ENCODE measurements at places on chromosomes 7 and 10.

DNA sequence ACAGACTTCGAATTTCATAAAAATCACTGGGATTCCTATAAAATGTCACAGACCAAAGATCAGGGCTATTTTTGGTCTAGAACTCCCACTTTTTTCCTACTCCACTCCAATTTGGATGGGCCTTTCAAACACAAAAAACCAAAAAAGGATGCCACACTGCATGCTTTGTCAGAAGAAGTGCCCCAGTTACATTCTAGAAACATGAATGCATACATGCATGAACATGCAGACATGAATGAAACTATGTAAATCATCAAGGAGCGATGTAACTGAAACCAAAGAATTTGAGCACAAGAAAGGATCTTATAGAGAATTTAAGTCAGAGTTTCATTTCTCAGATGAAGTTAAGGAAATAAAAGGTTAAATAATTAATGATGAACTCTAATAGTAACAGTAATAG lies 31.8 kb upstream of the FAM133B start:
- DNase-seq: no peak

- no peak for DNase-seq
Observed at GRCh38 chr7:24025094-24025493, 258.9 kb upstream of the NPY start.

DNA sequence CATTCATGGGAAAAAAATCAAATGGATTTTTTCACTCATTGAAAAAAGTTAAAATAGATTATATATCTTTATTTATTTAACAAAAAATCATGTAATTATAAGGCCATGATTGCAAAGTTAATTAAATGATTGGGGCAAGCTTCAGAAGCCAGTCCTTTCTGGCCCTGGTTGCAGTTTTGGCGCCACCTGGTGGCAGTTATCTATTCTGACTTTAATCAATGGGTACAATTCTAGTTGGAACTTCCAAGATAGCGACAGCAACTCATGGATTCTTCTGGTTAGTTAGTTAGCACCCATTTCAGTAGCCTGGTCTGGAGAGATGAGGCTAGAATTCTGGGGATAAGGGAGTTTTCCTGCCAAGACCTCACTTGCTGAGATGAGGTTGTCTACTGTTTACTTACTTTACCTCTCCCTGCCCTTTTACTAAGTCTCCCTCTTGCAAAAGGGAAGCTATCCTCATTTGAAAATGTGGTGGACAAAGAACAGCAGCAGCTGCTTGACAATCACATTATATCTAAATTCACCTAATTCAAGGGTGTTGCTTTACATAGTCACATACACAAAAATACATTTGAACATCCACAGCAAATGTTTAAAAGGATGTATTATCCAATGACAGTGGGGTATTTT lies 42.3 kb downstream of the NOC3L start:
- DNase-seq: peak; percentile 55

GRCh38 chr7:157125376-157126223 lies 13.1 kb upstream of the UBE3C start:
- no peak for DNase-seq

DNA sequence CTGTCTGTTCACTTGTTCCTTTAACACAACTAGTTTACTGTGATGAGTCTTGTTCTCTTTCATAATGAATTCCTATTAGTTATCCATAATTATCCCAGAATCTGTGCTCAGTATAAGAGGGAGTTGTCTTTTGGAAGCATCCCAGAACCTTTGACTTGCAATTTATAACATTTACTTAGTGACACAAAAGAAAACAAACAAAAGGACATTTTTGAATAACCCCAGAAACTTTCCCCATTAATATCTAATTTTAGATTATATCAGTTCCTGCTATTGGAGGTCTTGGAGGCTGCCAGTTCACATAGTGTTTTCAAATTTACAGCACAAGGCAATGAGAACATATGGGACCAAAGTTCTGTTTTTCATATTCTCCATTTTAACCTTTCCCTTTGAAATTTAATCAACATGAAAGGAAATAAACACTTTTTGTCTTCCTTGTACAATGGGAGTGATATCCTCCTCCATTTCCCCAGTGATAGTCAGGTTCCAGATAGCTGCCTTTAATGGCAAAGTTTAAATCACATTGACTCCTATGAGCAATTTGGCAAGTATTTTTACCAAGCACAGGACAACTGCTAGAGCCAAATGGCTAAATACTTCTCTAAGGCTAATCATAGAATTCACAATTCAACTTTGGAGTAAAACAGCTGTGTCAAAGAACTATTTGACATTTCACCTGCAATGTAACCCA lies 37.1 kb upstream of the GNAT3 start:
- DNase-seq: no peak

DNA sequence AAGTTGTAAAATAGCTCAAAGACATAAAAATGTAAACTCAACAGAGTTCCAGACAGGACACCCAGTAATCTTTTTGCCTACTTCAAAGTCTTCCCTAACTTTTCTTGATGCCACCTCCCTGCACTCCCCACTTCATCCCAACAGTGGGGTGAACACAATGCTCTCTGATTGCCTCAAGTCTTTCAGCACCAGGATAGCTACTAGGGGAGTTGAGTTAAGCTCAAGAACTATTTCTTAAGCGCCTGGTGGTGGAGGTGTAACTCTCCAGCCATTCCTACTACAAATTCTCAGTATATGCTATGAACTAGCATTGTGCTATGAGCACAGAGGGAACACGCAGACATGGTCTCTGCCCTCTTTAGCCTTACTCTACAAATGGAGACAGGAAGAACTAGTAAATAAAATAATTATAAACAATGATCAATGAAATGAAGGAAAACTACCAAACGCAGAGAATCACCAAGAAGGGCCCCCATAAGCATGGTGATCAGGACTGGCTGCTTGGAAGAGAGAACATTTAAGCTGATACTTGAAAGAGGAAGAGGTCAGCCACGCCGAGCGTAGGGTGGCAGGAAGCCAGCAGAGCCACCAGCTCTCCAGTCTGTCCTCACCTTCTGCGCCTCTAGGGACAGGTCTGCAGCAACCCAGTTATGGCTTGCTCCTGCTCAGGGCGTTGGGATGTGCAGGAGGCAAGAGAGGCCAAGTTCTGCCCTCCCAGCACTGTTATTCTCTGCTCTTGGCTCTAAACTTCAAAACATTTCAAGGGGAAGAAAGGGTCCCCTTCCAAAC lies 16.7 kb upstream of the FRA10AC1 start:
- DNase-seq: no peak

DNA sequence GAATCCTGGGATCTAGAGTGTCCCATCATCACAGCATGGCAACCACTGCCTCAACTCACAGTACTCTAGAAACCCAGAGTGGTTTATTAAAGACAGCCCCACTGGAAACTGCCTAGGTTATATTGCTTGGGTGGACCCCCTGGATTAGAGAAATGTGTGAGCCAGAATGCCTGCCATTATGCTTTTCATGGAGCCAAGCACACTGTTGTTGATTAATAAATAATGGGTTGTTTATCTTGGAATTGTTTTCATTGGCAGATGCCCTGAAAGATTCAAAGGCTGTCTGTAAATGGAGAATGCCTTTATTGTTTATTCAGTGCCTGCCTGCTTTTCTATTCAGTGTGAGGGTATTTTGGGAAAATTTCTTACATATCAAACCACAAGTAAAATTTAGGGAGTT lies 52.1 kb downstream of the GNAI1 start:
- DNase-seq: no peak

DNA sequence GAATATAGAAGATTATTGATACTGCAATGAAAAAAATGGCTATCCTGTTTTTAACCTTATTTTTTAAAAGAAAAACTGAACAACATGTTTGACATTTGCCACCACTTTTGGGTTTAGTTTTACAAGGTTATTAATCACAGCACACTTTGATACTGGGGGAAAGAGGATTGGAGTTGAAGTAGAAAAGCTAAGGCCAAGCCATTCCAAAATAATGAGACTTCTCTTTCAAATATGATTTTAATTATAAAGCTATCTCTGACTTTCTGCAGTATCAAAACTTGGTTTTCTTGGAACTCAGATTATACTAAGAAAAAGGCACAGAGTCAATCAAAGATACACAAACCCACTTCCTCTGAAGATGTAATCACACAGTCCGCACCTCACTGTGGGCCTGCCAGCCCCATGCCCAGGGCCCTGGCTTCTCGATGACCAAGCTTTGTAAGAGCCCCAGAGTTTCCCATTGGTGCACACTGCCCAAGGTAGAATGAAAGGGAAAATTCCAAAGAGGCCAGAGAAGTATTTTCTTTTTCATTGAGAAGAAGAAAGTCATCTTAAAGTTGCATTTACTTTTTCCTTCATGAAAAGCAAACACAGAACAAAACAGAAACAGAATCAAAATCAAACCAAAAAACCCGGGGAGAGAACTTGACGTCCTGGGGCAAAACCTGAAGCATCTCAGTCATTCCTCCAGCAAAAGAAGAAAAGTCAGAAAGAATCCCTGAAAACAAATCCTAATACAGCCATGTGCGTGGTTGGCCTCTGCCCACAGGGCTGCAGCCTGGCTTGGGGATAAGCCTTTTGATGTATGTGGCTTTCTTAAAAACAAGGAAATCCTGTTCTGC lies 187.7 kb upstream of the KLF6 start:
- peak; percentile 18 for DNase-seq

DNA sequence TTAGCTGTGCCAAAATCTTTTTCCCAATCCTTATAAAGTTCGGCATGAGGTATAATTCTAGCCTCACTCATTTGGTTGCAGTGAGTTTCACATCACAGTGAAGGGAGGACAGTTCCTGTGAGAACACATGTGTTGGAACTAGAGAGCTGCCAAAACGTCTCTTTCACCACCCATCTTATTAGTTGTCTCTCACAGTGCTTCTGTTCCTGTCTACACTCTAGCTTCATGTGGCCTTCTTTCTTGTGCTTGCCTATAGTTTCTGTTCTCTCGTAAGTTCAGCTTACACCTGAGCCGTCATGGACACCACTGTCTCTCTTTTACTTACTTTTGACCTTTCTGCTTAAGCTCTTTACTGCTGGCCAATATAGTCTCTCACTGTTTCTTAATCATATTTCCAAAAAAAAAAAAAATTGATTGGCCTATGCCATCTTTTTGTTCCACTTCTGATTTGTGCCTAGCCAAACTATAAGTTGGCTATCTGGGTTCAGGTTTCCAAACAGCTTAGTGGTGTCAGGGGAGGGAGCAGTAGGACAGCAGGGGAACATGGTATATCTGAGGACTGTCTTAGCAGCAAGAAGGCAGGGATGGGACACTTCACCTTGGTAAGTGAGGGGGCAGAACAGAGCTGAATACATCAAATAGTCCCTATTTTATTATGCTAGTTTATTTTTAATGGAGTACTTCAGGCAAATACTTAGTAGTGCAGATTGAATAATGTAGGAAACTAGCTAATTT lies 38.0 kb downstream of the ZNRF2 start:
- DNase-seq: no peak

GRCh38 chr10:114215033-114215432 lies 24.0 kb upstream of the VWA2 start:
- DNase-seq: no peak

- DNase-seq: no peak
Observed at GRCh38 chr7:5445981-5446594, 22.5 kb upstream of the TNRC18 start.

Measured in activated T-cell treated with anti-CD3 and anti-CD28 coated beads for 48 hours (primary cell).